ENCODE measurements at places on chromosomes 2 and 18.

DNA sequence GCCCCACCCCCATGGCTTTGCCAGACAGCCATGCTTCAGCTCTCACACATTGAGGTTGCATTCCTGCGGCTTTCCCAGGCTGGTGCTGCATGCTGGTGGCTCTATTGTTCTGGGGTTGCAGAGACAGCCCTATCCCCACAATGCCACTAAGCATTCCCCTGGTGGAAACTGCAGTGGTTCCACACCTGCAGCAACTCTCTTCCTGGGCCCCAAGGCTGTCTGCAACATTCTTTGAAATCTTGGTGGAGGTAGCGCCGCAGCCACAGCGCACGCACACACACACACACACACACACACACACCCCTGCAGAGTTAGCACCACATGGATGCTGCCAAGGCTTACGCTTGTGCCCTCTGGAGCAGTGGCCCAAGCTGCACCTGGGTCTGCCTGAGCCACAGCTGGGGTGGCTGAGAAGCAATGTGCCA, 21.4 kb downstream of the SFXN5 start:
- no peak for DNase-seq

DNA sequence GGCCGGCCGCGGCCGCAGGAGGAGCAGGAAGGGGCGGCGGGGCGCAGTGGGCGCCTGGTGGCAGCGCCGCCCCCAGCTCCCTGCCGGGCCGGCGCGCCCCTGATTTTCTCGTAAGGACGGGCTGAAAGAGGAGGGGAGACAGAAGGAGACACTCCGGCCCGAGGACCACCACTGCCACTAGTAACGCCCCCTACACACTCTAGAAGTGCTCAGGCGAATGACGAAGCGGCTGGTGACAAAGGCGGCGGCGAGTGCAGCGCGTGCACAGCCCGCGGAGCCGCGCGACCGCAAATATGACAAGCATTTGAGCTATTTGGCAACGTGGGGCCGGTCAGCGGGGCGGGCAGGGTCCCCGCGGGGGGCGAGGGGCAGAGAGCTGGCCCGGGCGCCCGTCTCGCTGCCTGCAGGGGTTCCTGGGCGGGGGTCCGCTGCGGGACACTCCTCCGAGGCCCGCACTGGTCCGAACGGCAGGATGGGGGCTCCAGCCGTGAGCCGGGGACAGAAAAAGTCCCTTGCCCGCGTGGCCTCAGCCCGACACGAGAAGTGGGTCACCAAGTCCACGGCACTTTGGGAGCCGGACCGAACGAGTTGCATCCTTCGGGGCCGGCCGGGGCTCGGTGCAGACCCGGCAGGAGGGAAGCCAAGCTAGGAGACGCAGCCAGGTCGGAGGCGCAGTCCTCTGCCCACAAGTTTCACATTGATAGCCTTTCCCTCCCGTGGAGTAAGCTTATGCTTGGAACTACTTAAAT, 524 bp upstream of the SERTAD2 start:
- DNase-seq, result peak; percentile 85

GRCh38 chr2:150478200-150478974, 9.1 kb downstream of the RND3 start:
- peak; percentile 32 for DNase-seq

- no peak for DNase-seq
These were observed 137.5 kb downstream of the SH3RF3 start for GRCh38 chr2:109266496-109266895.

DNA sequence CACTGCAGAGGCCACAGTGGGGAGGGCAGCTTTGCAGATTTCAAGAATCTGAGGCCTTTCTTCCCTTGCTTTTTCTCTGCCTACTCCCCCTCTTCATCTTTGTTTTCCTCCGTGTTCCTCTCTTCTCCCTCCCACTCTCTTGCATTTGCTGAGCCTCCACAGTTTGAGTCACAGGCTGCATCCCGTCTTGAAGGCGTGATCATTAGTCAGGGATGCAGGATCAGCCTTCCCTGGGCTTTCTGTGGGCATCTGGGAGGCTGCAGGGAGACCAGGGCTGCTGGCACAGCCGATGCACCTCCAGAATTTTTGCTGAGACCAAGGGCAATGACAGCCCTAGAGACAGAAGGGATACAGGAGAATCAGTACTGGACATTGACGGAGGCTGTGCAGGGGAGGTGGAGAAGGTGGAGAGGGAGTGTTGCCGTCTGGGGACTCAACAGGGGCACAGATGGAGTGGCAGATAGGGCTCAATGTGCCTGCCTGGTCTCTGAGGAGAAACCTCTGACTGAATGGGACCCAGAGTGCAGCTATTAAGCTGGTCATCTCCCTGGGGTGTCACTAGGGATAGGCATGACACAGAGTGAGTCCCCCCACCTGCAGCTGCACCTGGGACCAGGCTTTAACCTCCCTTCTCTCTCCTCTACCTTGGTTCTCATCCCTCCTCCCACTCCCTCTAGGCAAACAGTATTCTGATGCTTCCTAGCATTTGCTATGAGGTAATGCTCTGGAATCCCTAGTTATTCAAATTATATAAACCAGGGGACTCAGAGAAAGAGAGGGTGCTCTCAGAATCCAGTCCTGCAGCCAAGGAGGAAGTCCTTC, 29.0 kb upstream of the DNAJC27 start:
- DNase-seq, result peak; percentile 20

- peak; percentile 69 for DNase-seq
These were observed 945 bp upstream of the ASXL2 start for GRCh38 chr2:25879133-25879730.

DNA sequence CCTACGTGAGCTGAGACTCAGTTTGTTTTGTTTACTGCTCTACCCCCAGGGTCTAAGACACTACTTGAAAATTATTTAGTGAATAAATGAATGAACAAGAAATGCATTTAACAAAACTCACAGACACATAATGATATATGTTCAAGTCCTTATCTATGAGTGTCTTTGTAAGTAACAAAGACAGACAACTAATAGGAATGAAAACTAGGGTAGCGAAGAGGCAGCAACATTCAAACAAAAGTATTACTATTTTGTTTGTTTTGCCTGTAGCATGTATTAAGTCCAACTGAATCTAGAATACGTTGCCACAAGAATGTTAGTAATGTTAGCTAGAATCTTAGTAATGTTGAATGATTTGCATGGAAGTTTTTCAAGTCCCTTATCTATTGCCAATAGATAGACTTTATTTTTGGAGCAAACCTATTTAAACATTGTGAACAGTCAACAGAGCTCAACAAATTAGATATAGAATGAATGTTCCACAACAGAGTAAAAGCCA, 144.8 kb upstream of the VWC2L start:
- DNase-seq, result no peak

DNA sequence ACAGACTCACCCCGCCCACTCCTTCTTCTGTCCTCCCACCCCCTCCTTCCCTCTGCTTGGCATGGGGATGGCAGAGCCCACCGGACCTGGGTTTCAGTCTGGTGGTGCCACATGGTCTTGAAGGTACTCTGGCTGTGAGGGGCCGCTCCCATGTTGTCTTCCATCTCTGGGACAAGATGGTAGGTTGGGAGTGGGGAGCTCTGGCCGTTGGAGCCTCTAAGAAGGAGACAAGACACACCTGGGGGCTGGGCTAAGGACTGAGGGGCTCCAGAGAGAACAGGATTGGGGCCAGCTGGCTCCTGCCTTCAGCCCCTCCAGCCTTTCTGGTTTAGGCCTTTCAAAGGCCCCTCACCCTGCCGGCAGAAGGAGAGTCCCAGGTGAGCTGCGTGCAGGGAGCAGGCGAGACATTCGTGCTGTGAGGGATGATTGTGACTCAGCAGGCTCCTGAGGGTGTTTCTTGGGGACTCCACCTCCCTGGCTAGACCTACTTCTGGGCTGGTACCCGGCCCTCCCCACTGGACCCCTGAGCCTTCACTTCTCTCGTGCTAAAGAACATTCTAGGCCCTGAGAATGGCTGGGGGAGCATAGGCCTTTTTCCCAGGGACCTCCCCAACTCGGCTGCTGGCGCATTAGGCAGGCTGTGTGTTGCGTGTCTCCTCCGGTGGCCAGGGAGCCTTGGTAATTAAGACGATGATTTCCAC, 128.2 kb upstream of the HAAO start:
- DNase-seq, result no peak

DNA sequence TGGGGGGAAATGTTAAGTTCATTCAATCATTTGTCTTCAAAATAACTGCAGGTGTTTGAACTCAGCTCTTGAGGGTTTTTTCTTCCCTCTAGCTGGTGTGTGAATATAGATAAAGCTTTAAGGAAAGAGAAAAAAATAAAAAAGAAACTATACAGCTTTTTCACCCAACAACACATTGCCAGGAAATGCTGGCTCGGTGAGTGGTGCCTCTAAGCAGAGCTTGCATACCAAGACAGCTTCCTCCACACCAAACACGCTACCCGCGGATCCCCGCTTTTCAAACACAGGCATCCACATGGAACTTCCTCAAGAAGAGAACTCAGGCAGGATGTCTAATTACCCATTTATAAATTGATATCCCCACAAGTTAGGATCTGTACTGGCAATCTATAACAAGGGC, 69.8 kb upstream of the TANK start:
- no peak for DNase-seq

DNA sequence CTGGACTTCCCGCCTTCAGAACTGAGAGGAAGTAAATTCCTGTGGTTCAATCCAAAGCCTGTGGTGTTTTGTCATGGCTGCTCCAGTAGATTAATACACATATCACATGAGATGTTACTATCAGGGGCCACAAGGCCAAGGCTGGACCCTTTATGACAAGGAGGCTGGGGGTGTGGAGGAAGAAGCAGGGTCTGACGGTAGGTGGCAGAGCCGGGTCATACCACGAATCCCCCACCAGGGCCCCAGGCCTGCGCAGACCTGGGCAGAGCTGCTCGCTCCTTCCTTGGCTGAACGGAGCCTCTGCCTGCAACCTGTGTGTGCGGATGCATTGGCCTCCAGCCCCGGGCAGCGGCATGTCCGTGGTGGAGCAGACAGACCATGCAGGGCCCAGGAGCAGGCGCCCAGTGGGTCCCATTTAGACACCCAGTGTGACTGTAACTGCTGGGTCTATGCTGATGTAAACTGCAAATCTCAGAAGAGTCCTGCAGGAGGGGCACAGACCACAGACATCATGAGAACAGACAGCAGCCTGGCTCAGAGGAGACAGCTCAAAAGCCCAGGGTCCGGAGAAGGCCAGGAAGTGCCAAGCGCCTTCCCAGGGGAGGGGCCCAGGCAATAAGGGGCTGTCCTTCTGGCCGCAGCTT, 155.2 kb downstream of the PXDN start:
- DNase-seq, result peak; percentile 45

DNA sequence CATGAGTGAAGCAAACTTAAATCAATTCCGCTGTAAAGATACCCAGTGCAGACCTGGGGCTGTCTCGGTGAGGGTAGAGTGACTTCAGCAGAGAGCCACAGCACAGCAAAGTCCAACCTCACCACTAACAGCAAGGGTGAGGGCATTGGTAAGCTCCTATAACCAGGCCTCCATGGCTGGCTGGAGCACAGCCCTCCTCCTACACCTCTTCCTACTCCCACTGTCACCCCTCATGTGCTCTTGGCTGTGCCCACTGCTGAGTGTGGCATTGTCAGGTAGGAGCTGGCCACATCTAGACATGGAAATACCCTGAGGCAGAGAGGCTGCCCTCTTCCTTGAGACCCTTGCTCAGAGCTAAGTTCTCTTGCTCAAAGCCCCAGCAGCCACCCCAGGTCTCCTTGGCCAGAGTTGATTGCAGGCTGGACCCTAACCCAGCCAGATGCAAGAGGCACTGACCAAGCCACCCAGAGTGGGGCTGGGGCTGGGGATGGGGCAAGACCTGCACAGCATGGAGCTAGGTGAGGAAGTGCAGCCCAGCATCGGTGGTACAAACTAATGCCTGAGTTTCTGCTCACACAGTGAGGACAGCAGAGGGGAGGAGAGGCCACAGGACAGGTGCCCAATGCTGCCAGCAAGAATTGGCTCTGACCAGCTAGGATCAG, 77.6 kb upstream of the RAB6C start:
- no peak for DNase-seq

DNA sequence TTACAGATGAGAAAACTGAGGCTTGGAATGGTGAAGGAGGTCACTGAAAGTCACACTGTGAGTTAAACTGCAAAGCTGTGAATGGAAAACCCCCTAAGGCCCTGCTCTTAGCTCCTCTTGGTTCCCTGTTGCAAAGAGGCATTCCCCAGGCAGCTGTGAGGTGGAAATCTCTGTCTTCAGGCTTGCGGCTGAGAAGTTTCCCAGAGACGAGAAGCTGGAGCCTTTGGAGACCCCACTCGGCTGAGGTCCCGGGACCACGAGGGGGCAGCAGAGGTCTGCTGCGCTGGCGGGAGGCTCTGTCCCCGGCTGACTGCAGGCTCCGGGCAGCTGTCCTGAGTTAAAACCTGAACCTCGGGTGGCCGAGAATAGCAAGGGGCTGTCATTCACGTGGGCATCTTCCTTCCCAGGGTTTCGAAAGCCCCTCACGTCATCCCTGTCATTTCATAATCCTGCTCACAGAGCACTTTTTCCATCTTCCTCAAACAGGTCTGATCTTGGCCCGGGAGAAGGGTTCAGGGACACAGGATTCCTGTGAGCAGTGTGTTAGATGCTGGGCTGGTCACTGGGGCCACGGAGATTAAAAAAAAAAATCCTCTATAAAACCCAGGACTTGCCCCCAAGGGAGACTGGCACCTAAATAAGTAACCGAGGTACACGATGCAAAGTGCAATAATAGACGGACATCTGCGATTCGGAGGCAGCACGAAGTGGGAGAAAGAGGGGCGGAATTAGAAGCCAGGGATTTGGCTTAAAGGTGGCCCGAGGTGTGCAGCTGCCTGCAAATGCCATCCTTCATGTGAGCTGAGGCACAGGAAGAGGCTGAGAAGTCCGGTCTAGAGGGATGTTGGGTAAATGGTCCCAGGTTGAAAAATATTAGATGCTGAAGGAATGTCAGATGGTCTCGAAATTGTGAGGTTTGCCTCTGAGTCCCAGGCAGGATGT, 24.6 kb upstream of the ATOH8 start:
- peak; percentile 64 for DNase-seq

- DNase-seq, result no peak
These were observed 163.6 kb upstream of the ZNF516 start for GRCh38 chr18:76658627-76659026.

- DNase-seq, result no peak
These were observed 46.6 kb upstream of the GALR1 start for GRCh38 chr18:77203071-77203470.

- DNase-seq, result no peak
These were observed 181.8 kb downstream of the GBX2 start for GRCh38 chr2:235986361-235986760.

DNA sequence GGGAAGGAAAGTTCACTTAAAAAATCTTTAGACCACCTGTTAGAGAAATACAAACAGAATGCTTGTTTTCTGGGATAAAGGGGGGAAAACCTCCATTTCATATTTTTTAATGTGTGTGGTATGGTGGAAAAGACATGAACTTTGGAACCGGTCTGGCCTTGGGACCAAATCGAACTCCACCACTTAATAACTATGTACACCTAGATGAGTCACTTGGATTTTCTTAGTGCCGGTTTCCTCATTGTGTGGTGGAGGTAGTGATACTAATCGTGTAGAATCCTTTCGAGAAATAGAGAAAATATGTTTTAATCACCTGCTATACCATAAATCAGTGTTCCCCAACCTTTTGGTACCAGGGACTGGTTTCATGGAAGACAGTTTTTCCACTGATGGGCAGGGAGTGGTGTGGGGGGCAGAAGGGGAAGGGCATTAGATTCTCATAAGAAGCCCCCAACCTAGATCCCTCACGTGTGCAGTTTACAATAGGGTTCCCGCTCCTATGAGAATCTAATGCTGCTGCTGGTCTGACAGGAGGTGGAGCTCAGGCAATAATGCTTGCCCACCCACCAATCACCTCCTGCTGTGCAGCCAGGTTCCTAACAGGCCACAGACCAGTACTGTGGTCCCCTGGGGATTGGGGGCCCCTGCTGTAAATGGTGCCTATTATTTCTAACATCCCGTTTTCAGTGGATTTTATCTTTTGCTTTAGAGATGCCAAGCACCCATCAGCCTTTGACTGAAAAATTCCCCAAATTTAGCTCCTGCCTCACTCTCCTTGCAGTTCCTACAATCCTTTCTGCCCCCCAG, 308.8 kb downstream of the PRKCE start:
- no peak for DNase-seq
